ENCODE measurements at places on chromosomes 5 and 9. TPM values are rescaled to one million over a fixed set of nuclear protein-coding genes. Genes with fewer than 3 reads are reported as not detected.

The PJA2 gene
- total RNA-seq, result 138 TPM

DNA sequence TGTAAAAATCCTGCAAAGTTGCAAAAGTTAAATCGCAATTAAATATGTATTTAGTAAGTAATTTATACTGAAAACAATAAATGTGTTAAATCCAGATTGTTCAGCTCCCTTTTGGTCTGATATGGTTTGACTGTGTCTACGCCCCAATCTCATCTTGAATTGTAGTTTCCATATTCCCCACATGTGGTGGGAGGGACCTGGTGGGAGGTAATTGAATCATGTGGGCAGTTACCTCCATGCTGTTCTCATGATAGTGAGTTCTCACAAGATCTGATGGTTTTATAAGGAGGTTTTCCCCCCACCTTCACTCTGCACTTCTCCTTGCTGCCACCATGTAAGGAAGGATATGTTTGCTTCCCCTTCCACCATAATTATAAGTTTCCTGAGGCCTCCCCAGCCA is 140.0 kb downstream of the CDH6 start:
- no peak for DNase-seq

DNA sequence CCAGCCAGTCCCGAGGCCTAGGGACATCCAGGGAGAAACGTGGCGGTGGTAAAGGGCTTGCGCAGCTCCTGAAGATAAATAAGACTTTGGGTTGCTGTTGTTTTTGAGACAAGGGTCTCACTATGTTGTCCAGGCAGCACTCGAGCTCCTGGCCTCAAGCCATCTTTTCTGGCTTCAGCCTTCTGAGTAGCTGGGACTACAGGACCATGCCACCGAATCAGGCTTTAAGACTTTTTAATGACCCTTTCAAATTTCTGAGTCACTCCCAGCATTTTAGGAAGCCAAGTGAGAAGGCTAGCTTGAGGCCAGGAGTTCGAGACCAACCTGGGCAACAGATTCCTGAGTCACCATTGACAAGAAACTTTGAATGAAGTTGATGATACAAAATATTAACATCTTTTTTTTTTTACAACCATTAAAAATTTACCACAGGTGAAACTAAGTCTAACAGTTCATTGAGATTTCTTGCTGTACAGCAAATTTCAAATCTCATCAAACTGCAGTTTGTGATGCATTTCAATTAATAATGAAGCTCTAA is 817 bp upstream of the GNE start:
- DNase-seq, result no peak

DNA sequence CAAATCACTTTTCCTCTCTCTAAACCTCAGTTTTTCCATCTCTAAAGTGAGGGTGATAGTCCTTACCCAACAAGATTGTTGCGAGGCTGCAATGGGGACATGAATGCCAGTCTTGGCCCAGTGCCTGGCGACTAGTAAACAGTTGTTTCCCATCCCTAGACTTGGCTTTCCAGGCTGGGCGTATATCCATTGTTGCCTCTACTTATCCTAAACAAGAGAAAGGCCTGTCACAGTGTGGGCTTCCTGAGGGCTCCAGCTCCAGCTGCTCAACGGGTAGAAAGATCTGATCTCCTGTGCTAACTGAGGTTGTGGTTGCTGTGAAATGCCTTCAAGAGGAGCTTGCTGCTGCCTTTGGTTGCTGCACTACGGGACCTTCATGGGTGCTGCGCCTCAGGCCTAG is 142.0 kb downstream of the NSG2 start:
- no peak for DNase-seq

- DNase-seq, result no peak
Measured at GRCh38 chr5:94847019-94847418, 228.6 kb downstream of the SLF1 start.

DNA sequence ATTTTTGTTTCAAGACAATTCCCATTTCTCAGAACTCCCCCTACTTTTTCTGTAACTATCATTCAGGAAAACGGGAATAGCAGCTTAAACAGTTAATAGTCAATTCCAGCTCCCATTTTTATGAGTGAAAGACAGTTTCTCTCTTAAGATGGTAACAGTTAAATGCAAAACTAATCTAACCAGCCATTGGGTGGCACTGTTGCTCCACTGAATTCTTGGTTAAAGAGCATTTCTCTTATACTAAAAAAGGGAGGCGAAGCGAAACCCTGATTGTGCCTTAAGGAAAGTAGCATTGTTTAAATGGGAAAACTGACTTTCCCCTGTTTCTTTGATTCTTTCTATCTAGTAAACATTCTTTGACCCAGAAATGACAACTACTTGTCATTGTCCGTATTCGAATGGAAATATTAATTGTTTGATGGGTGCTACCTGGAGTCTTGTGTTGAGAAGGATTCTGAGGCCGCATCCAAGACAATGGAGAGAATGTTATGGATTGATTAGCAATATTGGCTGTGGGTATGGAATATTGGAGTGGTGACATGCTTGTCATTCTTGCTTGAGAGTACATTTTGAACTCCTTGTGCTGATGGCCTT is 507.8 kb downstream of the MAT2B start:
- peak; percentile 52 for DNase-seq

The GPR21 gene
- total RNA-seq, result not detected

DNA sequence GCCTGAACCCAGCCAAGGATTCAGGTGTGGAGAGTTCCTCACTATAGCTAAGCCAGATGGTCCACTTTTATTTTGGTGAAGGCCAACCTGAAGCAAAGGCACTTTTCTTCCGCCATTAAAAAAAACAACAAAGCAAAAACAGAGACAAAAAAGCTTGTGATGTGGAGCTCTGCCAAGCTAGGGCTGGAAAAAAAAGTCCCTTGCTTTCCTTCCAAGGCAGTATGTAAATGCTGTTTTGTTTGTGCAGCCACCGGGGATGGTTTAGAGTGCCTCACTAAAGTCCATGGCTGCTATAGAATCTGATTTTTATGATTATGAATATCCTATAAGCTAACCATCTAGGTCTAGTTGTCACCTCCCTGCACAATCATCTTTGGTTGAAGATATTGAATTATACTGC is 14.9 kb downstream of the MEGF10 start:
- no peak for DNase-seq

GRCh38 chr5:119347991-119348390 is 7.8 kb upstream of the TNFAIP8 start:
- no peak for DNase-seq

- no peak for DNase-seq
Measured at GRCh38 chr5:109905906-109906305, 216.2 kb downstream of the MAN2A1 start.

GRCh38 chr9:6644346-6645104 is 1.0 kb downstream of the GLDC start:
- DNase-seq, result no peak
